ENCODE measurements at places on chromosomes 2 and 18.

- DNase-seq = no peak
Observed at GRCh38 chr2:66198873-66199272, 236.1 kb upstream of the MEIS1 start.

GRCh38 chr2:37816686-37817085, 108.4 kb upstream of the RMDN2 start:
- DNase-seq = no peak

- no peak for DNase-seq
Observed at GRCh38 chr2:106011380-106011779, 182.7 kb downstream of the UXS1 start.

DNA sequence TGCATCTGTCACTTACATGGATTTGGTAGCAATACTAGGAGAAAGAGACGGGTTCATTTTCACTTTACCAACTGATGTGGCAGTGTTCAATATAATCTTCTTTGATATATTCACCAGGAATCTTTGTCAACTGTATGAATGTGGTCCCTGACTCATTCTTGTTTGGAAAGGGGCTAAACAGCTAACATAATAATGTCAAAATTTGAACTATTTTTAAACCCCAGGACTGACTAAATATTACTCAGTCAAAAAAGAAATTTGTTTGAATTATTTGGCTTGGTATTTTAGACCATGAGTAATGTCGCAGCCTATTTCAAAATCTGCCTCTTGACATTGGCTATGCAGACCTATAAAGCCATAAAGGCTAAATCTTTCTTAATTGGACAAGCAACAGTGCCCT, 413.7 kb upstream of the RGPD4 start:
- DNase-seq = no peak

DNA sequence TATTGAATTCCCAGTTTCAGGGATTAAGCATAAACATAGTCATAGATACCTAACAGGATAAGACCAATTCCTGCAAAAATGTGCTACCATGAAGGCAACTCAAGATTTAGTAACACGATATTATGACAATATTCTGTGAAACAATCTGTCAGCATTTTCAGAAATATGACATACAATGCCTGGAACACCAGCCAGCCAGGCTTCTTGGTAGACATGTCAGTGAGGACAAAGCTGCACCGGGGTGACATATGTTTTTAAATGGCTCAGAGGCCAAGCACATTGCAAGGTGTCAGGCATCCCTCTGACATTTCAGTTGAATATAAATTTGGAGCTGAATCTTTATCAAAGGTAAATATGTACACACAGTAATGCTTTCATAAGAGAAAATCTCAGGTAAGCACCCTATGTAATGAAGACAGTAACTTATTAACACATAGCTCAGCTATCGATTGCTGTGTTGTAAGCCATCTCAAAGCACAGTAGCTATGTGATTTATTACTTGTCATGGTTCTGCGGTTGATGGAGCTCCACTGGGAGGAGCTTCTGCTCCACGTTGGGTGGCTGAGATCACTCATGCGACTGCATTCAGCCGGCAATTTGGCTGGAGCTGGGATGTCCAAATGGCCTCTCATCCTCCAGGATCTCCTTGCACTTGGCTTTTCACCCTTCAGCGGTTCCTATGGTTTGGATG, 31.9 kb upstream of the EML6 start:
- no peak for DNase-seq

- DNase-seq = no peak
Observed at GRCh38 chr18:21203126-21203525, 38.9 kb upstream of the GREB1L start.

DNA sequence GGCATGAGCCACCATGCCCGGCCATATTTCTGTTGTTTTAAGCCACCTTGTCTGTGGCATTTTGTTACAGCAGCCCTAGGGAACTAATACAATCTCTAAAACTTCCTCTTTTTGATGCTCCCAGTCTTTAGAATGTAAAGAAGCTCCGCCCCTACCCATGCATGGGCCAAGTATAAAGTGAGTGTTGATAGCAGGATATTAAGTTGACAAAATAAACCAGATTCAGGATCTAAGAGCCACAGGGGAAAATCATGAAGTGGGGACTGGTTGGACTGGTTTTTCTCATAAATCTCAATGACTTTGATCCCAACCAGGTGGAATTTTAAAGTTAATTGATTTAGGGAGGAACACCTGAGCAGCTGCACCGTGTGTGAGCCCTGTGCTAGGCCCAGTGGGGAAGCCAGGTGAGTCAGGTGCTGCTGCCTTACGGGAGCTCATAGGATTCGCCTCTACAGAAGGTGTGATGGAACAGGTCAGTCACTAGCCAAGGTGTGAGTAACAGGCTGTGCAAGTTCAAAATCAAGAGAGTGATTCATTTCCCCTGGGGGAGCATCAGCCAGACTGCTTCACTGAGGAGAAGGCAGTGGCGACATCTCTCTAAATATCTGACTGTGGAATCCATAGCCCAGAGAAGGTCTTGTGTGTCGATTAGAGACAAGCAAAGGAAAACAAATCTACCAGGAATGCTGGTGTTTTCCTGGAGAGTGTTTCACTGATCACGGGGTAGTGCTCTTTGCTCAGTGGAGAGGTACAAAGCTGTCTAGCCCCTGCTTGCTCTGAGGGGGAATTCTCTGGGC, 63.0 kb upstream of the MSH2 start:
- DNase-seq = no peak

DNA sequence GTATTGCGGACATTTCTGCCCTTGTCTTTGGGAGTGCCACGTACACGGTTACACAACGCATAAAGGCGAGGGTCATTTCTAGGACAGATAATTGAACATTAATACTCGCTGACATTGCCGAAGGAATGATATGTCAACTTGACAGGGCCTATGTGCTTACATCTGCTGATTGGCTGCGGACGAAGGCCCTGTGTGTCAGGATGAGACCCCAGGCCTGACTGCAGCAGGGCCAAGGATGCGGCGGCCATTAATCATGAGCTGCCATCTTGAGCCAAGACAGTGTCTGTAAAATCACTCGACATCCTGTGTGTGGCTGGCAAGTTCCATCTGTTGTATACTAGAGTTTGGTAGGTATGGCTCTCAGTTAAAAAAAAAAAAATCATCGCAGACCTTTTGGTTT, 96.6 kb downstream of the MEIS1 start:
- no peak for DNase-seq

- DNase-seq = no peak
Observed at GRCh38 chr2:101745711-101746694, 48.5 kb downstream of the MAP4K4 start.

GRCh38 chr2:149814049-149814448, 226.5 kb upstream of the MMADHC start:
- no peak for DNase-seq

GRCh38 chr2:63058144-63058920, 7.7 kb downstream of the OTX1 start:
- no peak for DNase-seq

DNA sequence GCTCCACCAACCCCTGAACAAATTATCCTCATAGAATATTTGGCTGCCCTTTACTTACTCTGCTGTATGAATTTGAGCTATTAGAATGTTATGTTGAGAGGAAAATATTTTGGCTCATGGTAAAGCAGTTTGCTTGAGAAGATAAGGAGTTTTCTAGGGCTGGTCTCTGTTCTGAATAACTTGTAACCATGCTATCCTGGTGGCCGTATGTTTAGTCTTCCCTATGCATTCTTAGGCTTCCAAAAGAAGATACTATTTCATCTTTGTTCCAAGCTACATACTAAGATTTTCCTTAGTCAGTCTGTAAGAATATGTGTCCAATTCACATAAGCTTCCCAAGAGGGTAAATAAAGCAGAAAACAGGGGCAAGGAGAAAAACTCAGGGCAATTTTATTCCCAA, 1105.1 kb upstream of the PIK3C3 start:
- no peak for DNase-seq

- no peak for DNase-seq
Observed at GRCh38 chr2:3557639-3558204, 411 bp downstream of the RNASEH1 start.

DNA sequence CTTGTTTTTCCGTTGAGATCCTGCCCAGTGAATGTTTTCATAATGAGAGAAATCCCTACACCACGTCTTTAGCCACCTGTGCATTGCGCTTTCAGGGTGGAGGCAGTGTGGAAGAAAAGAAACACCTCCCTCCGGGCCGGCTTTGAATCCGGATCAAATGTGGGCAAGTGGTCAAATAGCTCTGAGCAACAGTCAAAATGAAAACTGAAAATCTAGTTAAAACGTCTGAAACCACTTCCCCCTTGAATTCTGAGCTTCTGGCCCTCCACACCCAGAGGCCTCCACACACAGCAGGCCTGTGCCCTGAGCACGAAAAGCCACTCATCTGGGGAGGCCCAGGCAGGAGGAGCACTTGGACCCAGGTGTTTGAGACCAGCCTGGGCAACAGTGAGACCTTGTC, 263.6 kb upstream of the SALL3 start:
- no peak for DNase-seq

Data from CD4-positive, alpha-beta T cell treated with Interleukin-6 for 4 hours (primary cell).